NCI-H1092 (cell line): ENCODE measurements at places on chromosomes 2 and 18.

DNA sequence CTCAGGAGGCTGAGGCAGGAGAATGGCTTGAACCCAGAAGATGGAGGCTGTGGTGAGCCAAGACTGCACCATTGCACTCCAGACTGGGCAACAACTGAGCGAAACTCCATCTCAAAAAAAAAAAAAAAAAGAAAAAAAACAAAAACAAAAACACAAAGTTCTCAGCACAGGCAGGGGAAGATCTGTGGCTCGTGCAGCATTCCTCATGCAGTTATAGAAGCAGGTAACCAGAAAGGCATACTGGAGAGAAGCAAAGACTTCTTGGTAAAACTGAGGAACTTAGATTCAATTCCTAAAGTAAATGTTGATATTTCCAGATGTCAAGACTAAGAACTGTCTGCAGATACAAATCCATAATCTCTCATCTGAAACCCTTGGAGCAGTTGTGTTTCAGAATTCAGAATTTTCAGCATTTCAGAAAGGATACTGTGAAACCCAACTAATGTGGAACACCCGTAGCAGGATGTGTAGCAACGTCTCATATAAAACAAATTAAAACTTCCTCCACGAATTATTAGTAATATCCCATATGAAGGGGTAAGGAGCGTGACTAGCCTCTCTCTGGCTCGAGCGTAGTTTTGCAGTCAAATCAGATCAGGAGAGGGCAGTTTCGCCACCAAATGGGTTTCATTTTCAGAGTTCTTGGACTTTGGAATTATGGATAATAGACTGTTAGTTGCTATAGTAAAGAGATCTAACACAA is 13.2 kb upstream of the SLC25A52 start:
- no peak for DNase-seq

DNA sequence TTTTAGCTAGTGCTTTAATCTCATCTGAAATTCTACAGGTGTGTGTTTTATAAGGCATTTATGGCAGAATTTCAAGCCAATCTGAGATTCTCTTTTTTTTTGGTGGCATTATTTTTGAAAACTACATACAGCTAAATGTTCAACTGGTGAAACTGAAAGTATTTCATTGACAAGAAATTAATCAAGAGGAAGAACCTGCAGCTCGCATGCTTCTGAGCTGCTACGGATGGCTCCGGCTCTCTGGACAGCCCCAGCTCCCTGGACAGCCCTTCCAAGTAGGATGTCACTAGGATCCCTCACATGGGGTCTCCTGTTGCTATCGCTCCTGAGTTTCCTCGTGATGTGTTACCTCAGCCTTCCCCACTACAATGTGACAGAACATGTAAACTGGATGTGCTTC is 46.4 kb downstream of the AAK1 start:
- DNase-seq = no peak

DNA sequence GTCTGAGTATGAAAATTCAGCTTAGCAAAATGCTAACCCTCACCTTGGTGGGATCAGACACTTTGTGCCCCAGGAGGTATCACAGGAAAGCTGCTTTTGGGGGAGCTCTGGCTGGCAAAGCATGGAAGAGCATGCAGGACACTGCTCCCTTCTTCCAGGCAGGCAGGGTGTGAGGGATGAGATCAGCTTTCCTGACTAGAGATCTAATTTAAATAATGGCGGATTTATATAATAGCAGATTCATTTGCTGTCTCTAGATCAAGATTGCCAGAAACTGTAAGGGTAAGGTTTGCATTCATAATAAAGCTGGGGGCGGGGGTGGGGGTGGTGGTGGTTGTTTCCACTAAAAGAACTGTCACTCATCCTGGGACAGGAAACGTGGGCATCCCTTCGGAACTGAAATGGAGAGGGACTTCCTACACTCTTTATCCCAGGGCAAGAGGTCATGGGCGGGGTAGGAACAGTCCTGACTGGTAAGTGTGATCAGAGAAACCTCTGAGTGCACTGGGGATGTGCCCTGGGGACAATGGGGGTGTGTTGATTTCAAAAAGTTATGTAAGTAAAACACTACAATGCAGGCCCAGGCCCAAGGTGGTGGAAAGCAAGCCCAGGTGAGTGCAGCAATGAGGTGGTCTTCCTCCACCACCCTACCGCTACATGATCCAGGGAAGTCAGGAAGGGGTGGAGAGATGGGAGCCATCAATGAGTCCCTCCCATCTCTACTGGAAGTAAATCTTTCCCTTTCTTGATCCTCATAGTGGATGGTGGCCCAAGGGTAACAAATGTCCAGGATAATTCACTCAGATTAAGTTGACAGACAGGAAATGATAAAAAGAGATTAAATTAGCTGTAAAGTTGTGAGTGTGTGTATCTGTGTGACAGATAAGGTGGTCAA is 171.4 kb upstream of the SERPINE2 start:
- no peak for DNase-seq

DNA sequence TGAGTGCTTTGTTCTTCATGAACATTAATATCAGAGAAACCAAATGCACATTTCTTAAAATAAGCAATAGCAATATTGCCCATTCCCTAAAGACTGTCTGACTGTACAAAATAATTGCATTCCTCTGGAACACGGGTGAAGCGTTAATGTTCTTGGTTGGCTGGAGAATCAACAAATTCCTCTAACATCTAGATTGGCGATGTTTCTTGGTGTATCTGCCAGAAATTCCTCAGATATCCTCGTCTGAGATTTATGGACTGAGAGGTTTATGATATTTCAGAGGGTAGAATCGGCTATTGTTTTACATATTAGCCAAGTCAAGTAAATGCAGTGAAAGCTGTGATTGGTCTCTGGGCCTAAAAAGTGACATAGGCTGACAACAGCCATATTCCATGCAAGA is 27.1 kb upstream of the SPTBN1 start:
- no peak for DNase-seq

GRCh38 chr2:172223601-172224054 is 120.9 kb upstream of the DLX2 start:
- DNase-seq = no peak

- no peak for DNase-seq
Observed at GRCh38 chr2:28633746-28634145, 117.9 kb upstream of the PPP1CB start.

- no peak for DNase-seq
Observed at GRCh38 chr2:104851291-104852089, 2.4 kb upstream of the POU3F3 start.
